RWPE2 (cell line): ENCODE measurements at places on chromosomes 7 and 10.

DNA sequence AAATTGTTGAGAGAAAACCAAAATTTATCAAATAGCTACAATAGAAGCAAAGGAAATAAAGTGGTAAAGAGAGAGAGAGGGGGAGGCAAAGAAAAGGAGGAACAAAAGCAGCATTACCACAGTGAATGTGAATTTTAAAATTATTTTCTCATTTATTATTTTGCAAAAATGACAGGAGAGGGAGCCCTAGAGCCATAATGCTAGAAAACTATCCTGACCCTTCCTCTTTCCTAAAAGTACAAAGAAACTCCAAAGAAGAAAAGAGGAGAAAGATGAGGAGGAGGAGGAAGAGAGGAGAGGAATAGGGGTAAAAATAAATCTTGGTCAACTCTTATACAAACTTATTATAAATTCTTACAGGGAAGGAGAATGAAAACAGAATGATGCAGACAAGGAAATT is 921.5 kb downstream of the NRG3 start:
- DNase-seq, result no peak

- no peak for DNase-seq
Measured at GRCh38 chr10:93947055-93947454, 46.7 kb upstream of the PLCE1 start.

GRCh38 chr7:144584726-144585125 is 181.2 kb upstream of the NOBOX start:
- DNase-seq, result no peak

GRCh38 chr7:102991540-102992214 is 78.9 kb downstream of the LRRC17 start:
- DNase-seq, result peak; percentile 75

DNA sequence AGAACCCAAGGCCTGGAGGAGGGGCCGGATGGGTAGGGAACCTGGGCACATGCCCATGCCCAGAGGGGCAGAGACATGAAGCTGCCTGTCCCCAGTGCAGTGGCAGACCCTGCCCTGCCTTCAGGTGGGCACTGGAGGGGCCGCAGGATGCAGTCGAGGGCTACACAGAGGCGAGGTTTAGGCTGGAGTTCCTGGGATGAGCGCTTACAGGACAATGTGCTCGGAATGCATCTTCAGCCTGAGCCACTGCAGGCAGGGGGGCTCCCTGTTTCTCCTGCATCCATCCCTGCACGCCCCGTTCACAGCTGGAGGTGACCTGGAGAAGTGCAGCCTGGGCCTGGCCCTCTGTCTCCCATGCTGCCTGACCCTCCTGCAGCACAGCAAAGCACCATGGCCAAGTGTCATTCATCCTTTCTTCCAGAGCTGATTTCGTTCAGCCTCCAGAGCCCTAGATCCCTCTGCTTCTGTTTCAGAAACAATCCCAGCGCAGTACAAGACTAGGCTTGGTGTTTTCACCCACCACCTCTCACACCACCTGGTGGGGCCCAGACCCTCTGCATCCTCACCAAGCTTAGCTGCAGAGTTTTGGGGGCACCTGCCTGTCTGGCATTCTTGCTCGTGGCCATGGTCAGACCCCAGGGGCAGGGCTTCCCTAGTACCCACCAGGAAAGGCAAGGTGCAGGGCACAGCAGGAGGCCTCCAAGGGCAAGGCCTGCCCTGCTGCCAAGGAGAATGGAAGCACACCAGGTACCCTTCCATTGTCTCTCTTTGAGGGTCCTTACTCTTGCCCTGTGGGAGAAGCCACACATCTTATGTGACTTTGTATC is 311.9 kb downstream of the TCERG1L start:
- DNase-seq, result no peak

- DNase-seq, result no peak
Measured at GRCh38 chr7:82715344-82715743, 271.8 kb upstream of the CACNA2D1 start.

DNA sequence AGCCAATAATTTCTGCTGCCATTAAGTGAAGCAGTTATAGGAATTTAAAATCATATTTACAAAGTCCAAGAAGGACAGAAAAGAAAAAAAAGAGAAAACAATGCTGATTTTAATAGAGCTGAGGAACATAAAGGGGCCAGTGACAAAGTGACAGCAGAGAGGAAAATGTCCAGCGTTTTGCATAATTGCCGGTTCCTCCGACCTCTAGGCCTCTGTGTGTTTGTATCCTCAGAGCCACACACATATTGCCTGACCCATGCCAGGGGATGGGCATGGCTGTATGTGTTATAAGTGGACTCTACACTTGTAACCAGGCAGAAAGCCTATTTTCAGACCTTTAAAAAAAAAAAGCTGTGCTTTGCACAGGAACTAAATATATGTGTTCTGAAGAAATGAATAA is 366.8 kb upstream of the C7orf33 start:
- DNase-seq, result no peak

- no peak for DNase-seq
Measured at GRCh38 chr7:46360811-46361210, 439.7 kb upstream of the IGFBP3 start.

GRCh38 chr7:82163586-82163985 is 280.0 kb downstream of the CACNA2D1 start:
- no peak for DNase-seq

- no peak for DNase-seq
Measured at GRCh38 chr7:136523571-136523970, 344.9 kb upstream of the CHRM2 start.

DNA sequence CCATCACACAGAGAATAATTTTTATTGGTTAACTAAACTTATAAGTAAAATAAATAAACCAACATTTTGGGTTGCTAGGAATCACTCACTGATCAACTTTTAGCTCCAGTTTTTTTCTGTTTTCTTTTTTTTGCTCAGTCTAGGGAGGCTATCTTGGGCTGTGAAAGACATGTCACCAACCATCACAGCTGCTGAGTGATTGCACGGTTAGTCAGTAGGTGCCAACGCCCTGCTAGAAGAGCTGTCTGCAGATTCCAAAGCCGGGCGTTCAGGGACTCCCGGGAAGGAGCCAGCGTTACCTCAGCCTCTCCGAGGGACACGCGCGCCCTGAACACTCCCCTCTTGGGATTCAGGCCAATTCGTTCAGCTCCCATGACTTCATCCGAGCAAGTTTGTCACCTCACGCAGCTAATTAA is 604 bp upstream of the STAM start:
- peak; percentile 80 for DNase-seq

GRCh38 chr7:41869091-41869490 is 166.2 kb upstream of the INHBA start:
- DNase-seq, result no peak

DNA sequence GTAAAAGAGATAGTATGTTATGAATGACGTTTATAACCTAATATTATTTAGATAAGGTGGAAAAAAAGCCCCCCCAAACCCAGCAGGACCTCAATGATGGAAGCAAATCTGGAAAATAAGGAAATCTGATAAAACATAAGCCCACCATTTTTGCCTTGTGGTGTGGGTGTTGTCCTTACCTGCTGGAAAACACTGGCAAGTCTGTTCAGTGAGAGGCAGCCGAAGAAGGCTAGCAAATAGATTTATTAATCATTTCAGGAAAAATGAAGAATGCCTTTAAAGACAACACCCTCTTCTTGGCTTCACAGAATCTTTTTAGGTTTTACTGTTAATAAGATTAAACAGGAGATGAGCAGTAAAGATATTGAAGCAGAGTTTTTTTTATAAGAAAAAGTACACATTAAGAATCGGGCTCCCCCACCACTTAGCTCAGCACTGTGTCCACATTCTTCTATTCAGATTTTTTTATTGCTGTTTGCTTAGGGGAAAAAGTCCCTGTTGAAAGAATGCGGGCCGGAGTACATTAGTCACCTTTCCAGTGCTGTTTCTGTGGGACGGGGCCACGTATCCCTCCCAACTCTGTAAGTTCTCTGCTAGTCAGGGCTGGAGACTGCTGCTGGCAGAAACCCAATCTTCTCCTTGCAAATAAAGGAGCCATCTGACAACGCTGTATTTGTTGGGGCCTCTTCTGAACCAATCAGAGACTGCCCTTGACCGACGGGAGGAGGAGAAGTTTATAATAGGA is 104.1 kb downstream of the EVX1 start:
- DNase-seq, result peak; percentile 80

GRCh38 chr7:101618207-101618839 is 10.8 kb downstream of the MYL10 start:
- no peak for DNase-seq

DNA sequence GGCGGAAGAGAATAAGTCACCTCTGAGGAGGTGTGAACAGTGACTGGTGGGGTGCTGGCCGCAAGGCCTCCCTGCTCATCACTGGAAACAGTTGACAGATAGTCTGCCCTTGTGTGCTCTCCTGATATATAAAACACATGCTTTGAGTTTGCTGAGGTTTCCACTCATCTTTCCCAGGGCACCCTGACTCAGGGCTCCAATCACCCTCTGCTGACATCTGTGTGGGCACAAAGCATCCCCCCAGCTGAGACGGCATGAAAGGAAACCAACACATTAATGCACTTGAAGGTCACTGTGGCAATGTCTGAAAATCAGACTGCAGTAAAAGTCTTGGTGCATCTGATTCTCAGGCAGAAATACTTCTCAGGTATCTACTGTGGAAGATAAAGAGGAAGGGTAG is 49.8 kb downstream of the EPDR1 start:
- DNase-seq, result no peak

DNA sequence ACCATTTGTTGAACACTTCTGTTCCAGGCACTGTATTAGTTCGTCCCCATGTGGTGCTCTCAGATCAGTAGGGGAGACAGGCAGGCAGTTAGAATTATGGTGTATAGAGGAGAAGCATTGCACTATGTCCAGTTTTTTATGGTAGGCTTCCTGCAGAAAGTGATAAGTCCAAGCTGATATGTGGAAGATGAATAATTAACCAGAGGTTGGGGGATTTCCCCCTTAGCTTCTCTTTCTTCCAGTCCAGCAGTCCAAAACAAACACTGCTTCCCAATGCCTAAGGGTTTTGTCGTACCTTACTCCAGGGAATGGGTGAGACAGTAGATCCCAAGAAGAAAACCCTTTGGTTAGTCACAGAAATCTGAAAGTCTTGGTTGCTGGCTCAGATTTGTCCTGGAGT is 19.2 kb downstream of the HIF1AN start:
- DNase-seq, result no peak

- DNase-seq, result no peak
Measured at GRCh38 chr10:33252324-33252723, 82.1 kb downstream of the NRP1 start.

GRCh38 chr10:122827302-122827701 is 18.4 kb downstream of the CUZD1 start:
- no peak for DNase-seq

DNA sequence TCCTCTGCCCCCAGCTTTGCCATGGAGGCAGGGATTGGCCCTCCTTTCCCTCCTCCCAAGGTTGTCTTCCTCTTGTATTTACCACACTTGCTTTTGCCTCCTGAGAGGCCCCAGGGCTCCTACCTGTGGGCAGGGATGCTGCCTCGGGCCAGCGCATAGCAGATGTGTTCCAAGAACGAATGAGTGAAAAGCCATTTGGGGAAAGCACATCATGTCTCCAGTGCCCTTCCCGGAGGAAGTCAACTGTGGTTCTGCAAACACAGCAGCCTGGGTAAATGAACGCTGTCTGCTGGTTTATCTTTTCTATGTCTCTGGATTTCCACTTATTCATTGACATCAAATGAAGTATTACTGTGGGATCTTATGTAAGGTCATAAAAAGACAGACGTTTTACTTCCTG is 161.7 kb downstream of the FANK1 start:
- no peak for DNase-seq

- DNase-seq, result no peak
Measured at GRCh38 chr7:140778975-140779374, 82.5 kb downstream of the NDUFB2 start.

- DNase-seq, result no peak
Measured at GRCh38 chr7:132004529-132004928, 448.1 kb upstream of the PODXL start.

- no peak for DNase-seq
Measured at GRCh38 chr7:45401155-45401554, 173.0 kb upstream of the ADCY1 start.

DNA sequence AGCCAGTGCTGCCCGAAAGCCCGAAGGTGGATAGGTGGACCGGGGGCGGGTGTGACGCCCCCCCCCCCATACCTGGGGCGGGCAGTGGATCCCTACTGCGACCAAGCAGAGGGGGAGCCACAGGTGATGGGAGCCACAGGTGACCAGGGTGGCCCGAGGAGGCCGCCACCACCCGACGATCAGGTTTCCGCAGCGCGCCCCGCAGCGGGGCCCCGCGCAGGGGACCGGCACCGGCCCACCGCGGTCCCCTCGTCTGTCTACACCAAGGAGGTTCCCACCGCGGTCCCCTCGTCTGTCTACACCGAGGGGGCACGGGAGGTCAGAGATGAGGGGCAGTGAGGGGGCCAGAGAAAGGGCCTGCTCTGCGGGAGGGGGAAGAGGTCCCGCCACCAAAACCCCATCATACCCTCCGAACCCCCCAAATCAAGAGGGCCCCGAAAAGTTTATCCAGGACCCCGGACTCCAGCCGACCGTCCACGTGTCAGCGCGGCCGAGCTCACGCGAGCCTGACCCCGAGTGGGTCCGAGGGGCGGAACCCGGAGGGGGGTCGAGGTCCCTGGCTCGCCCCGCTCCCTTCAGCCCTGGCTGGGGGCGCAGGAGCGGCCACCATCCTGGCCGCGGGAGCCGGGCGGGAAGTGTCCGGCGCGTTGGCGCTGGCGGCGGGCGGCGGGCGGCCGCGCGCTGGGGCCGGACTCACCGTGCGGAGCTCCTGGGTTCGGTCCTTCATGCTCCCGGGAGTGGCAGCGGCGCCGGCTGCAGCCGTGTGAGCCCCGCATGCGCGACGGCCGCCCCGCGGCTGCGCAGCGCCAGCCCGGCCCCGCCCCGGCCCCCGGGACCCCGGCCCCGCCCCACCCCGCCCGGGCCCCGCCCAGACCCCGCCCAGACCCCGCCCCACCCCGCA is at the start of gene STX1A:
STX1A (minus strand) TSS at position 765 of the 901 bp plus-strand sequence; CDS start at position 727, 38 bp downstream.
- no peak for DNase-seq

DNA sequence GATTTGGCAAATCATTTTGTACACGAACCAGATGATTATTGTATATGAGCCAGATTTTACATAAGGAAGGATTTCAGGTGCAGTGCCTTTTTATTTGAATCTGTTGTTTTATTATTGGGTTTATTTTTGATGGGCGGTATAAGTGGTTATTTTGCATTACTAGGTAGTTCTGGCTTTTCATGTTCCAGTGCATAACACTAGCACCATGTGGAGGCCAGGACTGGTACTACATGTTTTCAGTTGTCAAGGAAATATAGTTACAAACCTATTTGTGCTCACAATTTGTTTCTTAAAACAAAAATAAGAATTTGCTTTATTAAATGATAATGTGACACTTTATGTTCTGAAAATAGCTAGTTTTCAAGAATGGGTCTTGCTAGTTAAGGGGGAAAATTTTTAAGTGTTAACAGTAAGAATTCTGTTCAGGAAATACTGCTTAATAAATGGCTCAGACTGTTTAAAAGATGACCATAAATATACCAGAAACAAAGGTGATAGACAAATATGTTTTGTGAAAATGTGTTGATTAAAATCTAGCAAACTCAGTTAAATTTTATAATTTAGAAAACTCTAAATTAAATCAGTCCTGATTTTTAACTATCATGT is 7.1 kb upstream of the SEMA3E start:
- DNase-seq, result no peak

GRCh38 chr7:79284211-79284610 is 169.3 kb downstream of the MAGI2 start:
- DNase-seq, result no peak
